ENCODE measurements at places on chromosomes 2 and 18. TPM values are rescaled to one million over a fixed set of nuclear protein-coding genes. Genes with fewer than 3 reads are reported as not detected.

The NFU1 gene
- 37.6 TPM for total RNA-seq

The RNF181 gene
- 94.1 TPM for total RNA-seq

- no peak for DNase-seq
These were observed 81.0 kb upstream of the TMEM17 start for GRCh38 chr2:62586981-62587380.

DNA sequence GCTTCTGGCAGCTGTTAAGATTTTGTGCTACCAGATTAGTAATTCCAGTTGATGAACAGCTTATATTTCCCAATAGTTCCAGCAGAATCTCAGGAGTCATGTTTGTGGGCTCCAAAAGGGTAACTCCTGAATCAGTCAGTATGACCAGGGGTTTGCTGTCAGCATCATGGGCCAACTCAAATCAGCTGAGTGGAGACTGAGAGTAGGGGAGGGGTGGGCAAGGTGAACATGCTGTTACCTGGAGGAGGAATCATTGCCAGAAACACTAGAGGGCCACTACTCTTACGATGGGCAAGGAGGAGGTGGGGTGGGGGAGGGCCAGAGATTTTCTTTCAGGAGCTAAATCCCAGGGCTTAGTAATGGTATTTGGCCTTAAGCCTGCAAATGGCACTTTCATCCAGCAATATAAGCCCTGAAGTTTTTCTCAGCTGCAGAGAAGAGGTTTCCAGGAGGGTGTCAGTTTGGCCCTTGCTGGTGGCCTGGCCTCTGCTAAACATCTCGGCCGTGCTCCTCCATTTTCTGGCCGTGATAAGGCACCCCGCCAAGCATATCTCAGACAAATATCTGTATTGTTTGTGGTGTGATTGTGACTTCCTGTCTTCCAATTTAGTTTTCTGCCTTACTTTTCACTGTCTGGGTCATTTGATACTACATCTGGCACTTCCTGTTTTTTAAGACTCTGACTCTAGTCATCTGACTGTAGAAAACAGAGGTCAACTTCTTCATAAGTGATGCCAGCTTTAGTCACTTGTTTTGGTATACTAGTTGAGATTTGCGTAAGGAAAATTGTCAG lies 120.5 kb upstream of the CXCR4 start:
- DNase-seq, result no peak

DNA sequence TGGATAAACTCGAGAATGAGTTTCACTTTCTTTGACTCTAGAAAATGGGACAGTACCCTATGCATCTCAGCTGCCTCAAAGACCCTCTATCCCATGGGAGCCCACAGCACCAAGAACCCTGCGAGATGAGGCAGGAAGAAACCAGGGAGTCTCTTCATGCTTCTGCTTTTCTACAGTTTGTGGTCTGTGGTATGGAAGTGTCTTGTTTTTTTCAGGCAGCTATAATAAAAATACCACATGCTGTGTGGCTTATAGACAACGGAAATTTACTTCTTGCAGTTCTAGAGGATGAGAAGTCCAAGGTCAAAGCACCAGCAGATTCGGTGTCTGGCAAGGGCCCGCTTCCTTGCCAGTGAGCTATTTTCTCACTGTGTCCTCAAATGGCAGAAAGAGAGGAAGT lies 257.9 kb downstream of the SUCLG1 start:
- DNase-seq, result no peak

DNA sequence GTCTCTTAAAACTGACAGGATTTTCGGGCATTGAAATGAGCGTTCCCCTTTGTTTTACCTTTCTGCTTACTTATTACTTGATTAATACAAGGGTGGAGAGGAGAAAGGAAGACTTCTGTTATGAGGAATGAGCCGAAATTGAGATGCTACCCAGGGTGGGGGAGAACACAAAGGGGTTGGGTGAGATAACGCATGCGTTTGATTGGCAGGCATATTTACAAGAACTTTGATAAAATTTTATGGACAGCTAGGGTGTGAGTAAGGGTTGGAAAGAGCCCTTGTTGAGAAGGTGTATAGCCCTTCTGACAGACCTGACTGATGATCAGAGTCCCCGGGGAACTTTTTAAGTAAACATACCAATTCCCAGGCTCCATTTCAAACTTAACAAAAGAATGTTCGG lies 1.8 kb downstream of the RNF138 start:
- no peak for DNase-seq
